AG09309 (cell line): ENCODE measurements at places on chromosomes 16 and 17.

DNA sequence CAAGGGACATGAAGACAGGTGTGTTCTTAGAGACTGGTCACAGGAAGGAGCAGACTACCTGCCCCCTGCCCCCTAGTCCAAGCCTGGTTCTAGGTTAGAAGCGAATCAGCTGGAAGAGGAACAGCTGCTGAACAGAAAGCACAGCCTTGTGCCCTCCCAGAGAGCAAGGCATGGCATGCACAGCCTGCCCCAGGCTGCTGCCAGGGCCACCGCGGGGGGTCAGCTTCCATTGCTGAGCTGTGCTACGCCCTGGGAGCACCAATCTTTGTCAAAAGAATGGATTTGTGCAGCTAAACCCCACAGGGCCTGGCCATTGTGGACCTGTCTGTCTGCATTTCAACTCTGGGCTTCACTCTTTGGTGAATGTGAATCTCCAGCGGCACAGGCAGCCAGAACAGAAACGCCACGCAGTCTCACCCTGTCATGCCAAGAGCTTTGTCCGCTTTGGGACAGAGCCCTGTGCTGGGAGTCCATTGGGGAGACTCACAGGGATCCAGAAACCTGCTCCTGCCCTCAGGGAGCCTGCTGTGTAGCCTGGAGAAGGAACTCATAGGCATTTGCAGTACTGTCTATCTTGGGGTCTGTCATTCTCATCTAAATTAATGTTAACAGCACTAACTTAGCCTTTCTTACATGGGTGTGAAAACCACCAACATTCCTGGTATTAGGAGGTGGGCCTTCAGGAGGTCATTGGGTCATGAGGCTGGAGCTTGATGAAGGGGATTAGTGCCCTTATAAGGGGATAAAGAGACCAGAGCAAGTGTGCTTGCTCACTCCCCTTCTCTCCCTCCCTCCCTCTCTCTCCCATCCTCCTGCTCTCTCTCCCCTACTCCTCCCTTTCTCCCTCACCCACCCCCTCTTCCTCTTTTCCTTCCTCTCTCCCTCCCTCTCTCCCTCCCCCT is 25.6 kb upstream of the CDRT4 start:
- DNase-seq: no peak

GRCh38 chr16:47865337-47865855 is 290.4 kb downstream of the ABCC12 start:
- DNase-seq: no peak

DNA sequence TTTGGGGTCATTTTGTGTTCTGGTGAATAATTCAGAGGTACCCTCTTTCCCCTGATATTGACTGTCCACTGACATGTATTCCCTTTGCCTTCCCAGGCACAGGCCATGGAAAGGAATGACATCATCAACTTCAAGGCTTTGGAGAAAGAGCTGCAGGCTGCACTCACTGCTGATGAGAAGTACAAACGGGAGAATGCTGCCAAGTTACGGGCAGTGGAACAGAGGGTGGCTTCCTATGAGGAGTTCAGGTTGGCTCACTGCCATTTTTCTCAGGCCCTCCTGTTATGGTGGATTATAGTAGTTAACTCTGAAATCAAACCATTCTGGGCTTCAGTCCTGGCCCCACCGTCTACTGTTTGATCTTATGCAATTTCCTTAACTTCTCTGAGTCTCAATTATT is 1.6 kb upstream of the EFTUD2 start:
- DNase-seq: peak; percentile 35

DNA sequence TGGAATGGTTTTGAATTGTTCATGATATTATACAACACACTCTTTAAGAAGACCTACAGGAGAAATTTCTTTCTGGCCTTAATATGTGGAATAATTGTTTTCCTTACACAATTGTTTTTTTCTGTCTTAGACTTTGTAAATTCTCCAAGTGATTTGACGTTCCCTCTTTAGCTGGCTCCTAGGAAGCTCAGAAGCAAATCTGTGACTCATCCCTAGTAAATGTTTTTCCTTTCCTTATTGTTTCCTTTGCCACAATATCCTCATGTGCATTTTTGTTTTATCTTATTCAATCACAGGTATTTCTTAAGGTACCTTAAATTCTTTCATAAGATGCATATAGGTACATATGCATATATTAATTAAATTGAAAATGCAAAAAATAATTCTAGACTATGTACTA is 13.5 kb downstream of the KIAA0753 start:
- no peak for DNase-seq

- no peak for DNase-seq
Measured at GRCh38 chr17:79019632-79020584, 4.1 kb upstream of the C1QTNF1 start.

GRCh38 chr17:60244656-60245055 is 94.9 kb downstream of the CA4 start:
- no peak for DNase-seq

GRCh38 chr16:89048090-89048725 is 45.4 kb upstream of the ACSF3 start:
- no peak for DNase-seq

DNA sequence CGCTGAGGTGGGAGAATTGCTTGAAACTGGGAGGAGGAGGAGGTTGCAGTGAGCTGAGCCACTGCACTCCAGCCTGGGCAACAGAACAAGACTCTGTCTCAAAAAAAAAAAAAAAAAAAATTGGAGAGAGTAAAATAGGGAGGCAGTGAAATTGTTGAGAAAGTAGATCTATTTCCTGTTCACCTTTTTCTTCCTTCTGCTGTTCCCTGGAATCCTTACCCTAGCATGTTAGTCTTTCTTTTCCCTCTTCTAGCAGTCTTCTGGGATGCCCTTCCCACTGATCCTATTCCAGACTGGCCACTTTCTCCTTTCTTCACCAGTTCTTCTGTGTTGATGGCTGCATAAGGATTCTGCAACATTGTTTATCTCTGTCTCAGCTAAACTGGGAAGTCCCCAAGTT is 3.1 kb downstream of the NME2 start:
- no peak for DNase-seq
